Stimulated activated CD4-positive, alpha-beta T cell treated with anti-CD3 and anti-CD28 coated beads, Interleukin-15, amount 100 ng/mL, for 24 hours (primary cell): ENCODE measurements at places on chromosomes 13 and 19.
A peak's percentile ranks its signal among the peaks of the same experiment; 100 is the strongest.

DNA sequence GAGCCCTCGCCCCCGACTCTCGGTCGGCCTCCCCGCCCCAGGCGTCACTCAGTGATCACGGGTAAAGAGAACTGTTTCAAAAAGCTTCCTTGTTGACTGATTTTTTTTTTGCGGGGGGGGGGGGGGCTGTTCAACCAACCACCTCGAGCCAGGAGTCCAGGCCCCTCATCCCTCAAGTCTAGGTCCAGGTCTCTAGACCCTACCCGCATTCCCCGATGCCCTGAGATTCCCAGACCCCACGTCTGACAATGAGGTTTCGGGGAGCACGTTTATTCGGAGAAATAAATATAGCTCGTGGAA lies 4.3 kb downstream of the HRC start:
- DNase-seq, result no peak

DNA sequence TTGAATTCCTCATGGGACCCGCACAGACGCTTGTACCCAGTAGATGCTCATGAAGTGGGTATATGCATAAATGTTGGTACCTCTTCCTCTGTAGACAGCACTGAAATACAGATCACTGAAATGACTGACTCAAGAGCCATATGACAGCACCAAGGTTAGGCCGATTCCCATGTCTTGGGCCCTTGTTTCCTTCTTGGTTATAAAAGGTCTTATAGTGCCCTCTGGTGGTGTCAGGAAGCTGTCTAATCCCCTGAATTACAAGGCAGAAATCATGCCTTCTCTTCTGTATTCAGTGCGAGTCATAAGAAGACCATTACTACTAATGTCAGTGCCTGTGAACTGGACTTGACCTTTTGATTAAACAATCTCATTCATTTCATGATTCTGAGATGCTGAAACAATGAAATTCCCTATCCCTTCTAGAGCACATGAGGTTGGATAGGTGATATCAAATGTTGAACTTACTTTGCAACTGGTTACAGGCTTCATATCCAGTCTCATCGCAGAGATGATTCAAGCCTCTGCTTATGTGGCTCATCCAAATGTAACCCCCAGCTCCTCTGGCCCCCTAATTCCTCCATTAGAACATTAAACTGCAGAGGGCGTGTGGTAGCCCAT lies 59.7 kb downstream of the SPATA13 start:
- peak; percentile 62 for DNase-seq

- no peak for DNase-seq
Measured at GRCh38 chr19:42032431-42032830, 37.6 kb downstream of the GRIK5 start.

GRCh38 chr19:30492586-30493270 lies 120.5 kb downstream of the ZNF536 start:
- DNase-seq, result no peak

GRCh38 chr19:9932835-9933234 lies 3.5 kb downstream of the OLFM2 start:
- DNase-seq, result no peak

DNA sequence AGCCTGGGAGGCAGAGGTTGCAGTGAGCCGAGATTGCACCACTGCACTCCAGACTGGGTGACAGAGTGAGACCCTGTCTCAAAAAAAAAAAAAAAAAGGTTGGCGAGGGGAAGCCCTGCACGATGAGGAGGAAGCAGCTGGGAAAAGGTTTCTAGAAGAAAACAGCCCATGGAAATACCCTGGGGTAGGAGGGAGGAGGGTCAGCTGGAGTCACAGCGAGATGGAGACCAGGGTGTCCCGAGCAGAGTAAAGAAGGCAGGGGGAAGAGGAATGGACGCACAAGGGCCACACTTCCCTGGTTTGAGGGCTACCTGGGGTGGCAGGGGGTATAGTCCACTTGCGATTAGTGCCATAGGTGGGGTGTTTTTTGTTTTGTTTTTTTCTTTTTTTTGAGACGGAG lies 6.4 kb downstream of the KANK3 start:
- no peak for DNase-seq

GRCh38 chr13:35841060-35841521 lies 290.1 kb downstream of the DCLK1 start:
- no peak for DNase-seq

- peak; percentile 48 for DNase-seq
Measured at GRCh38 chr19:3479177-3479833, 1.0 kb downstream of the SMIM24 start.

DNA sequence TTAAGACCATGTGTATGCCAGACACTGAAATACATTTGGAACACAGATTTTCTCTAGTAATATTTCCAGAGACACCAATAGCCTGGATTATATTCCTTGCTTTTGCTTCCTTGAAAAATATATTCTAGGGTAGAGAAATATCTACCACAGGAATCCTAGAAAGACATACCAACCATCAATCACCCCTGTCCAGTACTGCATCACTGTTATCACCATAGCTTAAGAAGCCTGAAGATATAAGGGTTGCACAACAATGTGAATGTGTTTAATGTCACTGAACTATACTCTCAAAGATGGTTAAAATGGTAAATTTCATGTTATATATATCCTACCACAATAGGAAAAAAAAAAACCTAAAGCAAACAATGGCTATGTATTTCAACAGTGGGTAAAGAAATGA lies 163.6 kb downstream of the DIAPH3 start:
- no peak for DNase-seq

DNA sequence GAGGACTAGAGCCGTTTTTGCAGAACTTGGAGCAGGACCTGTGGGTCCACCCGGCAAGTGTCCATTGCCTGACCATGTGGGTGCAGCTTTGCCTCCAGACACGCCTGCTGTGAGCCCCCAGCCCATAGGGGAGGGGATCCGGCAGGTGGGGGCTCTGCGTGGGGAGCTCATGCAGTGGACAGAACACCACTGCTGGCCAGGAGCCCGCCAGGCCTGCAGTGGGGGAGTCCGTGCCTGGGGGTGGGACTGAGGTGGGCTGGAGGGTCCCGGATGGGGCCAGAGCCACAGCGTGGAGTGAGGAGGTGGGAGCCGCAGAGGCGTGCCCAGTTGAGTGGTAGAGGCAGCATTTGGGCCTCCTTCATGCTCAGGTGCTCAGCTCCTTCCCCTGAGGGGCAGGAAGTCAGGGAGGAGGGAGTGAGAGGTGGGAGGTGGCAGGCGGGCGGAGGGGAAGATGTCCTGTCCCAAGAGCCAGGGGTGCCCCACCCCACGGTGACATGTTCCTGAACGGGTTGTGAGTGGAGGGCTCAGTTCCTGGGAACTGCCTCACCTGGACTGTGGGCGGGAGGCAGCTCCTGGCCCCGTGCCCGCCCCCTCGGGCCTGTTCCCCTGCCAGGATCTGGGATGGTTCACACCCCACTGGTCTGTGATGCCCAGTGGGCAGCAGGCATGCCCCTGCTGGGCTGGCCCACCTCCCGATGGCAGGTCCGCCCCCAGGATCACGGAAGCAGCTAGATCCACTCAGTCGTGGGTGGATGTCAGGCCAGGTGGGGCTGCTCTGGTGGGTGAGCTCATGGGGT lies 8.8 kb downstream of the ADAT3 start:
- DNase-seq, result no peak

DNA sequence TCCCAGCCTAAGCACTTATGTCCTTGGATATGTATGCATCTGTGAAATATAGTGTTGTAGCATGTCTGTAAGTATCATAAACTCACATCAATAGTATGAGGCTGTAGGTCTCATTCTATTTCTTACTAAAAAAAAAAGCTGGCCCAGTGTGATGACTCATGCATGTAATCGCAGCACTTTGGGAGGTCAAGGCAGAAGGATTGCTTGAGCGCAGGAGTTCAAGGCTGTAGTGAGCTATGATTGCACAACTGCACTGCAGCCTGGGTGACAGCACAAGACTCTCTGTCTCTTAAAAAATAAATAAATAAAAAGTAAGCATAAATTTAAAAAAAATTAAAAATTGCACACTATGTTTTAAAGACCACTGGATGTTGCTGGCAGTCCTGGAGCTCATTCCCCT lies 79.1 kb upstream of the SPATA13 start:
- DNase-seq, result no peak

GRCh38 chr19:12112701-12113100 lies 27.4 kb downstream of the ZNF20 start:
- peak; percentile 36 for DNase-seq

DNA sequence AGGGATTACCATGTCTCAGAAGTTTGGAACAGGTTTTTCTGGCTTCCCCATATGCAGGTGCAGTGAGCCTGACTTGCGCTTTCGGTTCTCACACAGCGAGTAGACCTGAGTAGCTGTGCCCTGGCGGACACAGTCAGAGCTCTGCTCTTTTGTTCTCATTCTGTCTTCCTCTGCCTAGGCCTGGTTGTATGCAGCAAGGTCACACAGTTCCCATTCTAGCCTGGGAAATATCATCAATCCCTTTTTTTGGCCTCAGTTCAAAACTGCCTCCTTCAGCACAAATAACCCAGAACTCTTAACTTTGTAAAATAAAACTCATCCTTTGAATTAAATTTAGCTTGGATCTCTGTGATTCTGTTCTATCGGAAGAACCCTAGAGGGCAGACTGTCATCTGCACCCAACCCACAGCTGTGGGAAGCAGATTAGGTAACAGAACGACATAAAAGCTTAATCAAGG lies 10.2 kb downstream of the OXGR1 start:
- DNase-seq, result no peak

DNA sequence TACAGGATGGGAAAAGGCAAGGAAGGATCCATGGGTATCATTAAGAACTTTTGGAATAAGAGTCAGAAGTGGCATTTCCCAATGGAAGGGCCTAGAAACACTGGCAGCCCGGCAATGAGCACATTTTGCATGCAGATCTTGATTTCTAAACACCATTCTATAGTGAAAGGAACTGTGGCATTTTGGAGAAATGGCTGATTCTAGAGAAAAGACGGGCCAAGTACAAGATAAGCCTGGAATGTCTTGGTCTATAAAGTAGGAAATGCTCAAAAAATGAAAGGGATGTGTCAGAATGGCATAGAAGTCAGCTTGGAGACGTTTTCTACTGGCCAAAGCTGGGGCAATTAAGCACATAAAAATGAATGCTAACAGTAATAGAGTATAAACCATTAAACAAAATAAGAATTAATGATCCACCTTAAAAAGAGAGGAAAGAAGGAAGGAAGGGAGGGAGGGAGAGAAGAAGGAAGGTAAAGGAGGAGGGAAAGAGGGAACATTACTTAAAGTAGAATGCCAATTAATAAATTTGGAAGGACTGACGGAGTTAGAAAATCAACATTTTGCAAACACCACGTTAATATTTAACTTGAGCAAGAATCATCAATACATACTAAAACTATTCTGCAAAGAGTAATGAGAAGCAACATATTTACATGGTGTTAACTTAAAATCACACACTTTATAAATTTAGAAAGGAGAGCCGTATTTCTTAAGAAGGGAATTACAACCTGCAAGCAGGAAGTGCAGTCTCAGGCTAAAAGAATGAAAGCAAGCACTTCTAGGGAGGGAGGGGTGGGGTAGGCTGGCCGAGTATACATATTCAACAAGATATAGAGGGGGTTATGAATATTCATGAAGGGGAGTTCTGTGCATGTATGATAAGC lies 78.9 kb downstream of the ANKRD10 start:
- no peak for DNase-seq

DNA sequence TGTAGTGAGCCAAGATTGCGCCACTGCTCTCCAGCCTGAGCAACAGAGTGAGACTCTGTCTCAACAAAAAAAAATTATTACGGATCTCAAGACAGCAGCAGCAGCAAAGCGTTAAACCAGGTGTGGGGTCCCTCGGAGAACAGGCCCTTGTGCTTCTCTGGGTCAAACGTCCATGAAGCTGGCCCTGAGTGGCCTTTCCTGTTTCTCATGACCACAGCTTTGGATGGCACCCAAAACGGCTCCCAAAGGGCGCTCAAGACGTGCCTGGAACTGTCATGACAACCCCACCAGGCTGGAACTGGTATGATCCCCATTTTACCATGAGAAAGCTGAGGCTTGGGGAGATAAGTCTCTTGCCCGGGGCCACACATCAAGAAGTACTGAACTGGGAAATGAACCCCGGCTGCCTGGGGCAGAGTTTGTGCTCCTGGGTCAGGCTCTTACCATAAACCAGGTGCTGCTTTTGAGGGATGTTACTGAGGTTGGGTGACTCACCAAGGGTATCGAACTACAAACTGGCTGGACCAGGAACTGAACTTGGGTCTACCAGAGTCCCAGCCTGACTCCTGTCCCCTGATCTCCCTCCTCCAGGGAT lies 11.6 kb upstream of the SAMD1 start:
- DNase-seq, result no peak

GRCh38 chr13:87331178-87331577 lies 340.0 kb upstream of the SLITRK5 start:
- DNase-seq, result no peak

GRCh38 chr13:44266305-44266704 lies 107.3 kb upstream of the SERP2 start:
- no peak for DNase-seq

- DNase-seq, result no peak
Measured at GRCh38 chr19:50878851-50879250, 5.6 kb downstream of the KLK2 start.

- DNase-seq, result no peak
Measured at GRCh38 chr13:38880397-38880796, 110.2 kb downstream of the STOML3 start.

- DNase-seq, result no peak
Measured at GRCh38 chr19:16957855-16958254, 68.8 kb downstream of the CPAMD8 start.

DNA sequence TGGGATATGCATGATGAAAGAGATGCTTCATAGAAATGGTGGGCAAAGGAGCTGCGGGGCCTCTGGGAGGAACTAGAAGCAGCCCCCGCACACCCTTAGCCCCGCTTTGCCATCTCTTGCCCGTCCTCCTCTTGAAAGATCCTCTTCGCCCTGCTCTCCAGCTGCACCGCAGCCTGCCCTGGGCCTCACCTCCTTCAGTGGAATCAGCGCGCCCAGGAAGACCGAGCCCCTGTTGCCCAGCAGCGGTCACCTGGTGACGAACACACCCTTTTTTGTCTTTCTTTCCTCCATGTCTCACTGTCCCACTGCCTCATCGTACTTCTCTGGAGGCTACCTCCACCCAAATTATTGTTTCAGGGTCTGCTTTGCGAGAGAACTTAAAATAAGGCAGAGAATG lies 807.6 kb downstream of the UQCRFS1 start:
- DNase-seq, result no peak

DNA sequence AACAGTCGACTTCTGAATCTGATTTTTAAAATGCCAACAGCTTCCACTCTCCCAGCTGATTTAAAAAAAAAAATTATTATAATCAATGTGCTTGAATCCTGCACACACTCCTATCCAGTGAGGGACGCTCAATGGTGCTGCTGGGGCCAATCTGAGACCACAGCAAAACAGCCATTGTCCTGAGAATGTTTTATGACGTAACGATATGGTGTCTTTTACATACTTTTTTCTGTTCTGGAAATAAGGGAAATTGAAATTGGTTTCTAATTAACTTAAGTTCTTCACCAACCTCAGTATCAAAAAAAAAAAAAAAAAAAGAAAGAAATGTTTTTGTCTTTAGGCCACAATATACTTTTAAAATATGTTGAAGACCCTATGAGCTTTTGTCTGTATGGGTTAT lies 66.1 kb upstream of the SOX1 start:
- no peak for DNase-seq
